ENCODE measurements at places on chromosomes 11 and 22. TPM values are rescaled to one million over a fixed set of nuclear protein-coding genes. Genes with fewer than 3 reads are reported as not detected.

OR52A1 gene
- 0.05 TPM for polyA plus RNA-seq

RASSF10 gene
- 24.0 TPM for polyA plus RNA-seq

DKK3 gene
- 66.7 TPM for polyA plus RNA-seq

BIK gene
- 0.61 TPM for polyA plus RNA-seq

GNAZ gene
- polyA plus RNA-seq = 4.6 TPM

MPPED1 gene
- polyA plus RNA-seq = 1.5 TPM

ARHGAP20 gene
- 4.5 TPM for polyA plus RNA-seq

ANO5 gene
- 3.6 TPM for polyA plus RNA-seq

DNA sequence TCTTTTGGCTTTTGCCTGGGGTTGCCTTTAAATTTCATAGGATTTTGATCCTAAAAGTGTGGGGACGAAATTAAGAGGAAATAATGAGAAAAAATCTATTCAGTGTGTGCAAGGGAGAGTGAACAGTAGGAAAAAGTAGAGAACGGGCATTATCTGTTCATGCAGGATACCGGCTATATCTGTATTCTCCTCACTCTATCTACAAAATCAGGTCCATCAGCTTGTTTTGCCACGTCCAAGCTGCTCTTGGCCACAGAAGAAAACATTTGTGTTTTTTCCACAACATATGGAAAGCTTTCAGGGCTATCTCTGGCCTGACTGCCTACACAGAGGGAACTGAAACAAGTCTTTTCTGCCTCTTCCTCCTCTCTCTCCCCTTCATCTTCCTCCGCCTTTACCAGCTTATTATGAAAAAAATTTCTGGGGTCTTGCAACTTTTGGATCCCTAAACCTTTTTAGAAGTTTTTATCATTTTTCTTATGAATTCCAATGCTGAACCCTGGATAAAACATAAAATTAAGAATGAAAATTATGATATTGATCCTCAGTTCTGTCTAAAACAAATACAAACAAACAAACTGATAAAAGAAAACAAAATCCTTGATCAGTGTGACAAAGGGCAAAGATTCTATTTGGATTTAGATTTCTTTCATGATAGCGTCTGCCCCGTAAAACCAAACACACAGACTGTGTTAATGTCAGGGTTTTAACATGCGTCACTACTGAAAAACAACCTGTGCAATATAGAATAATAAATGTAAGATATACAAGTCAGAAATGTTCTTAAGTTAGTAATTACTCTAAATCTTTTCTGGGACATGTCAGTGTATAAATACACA, 219.7 kb downstream of the CNTN5 start:
- DNase-seq = no peak

DNA sequence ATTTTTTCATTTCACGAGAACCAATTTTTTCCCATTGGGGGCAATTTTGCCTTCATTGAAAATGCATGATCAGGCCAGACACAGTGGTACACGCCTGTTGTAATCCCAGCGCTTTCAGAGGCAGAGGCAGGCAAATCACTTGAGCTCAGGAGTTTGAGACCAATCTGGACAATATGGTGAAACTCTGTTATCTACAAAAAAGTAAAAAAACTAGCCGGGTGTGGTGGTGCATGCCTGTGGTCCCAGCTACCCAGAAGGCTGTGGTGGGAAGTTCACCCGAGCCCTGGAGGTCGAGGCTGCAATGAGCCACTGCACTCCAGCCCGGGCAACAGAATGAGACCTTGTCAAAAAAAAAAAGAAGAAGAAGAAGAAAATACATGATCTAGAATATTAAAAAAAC, 19.2 kb upstream of the UPK3A start:
- DNase-seq = no peak

GRCh38 chr11:129766898-129767604, 48.6 kb upstream of the TMEM45B start:
- no peak for DNase-seq

GRCh38 chr11:114163830-114164401, 104.4 kb downstream of the ZBTB16 start:
- DNase-seq = no peak

GRCh38 chr22:21612858-21613257, 17.0 kb downstream of the YDJC start:
- DNase-seq = no peak

GRCh38 chr11:35038211-35038928, 100.6 kb upstream of the CD44 start:
- DNase-seq = no peak

GRCh38 chr11:1777737-1778136, 14.0 kb upstream of the CTSD start:
- DNase-seq = no peak

- no peak for DNase-seq
These were observed 44.1 kb downstream of the MACROD1 start for GRCh38 chr11:64121663-64122410.

DNA sequence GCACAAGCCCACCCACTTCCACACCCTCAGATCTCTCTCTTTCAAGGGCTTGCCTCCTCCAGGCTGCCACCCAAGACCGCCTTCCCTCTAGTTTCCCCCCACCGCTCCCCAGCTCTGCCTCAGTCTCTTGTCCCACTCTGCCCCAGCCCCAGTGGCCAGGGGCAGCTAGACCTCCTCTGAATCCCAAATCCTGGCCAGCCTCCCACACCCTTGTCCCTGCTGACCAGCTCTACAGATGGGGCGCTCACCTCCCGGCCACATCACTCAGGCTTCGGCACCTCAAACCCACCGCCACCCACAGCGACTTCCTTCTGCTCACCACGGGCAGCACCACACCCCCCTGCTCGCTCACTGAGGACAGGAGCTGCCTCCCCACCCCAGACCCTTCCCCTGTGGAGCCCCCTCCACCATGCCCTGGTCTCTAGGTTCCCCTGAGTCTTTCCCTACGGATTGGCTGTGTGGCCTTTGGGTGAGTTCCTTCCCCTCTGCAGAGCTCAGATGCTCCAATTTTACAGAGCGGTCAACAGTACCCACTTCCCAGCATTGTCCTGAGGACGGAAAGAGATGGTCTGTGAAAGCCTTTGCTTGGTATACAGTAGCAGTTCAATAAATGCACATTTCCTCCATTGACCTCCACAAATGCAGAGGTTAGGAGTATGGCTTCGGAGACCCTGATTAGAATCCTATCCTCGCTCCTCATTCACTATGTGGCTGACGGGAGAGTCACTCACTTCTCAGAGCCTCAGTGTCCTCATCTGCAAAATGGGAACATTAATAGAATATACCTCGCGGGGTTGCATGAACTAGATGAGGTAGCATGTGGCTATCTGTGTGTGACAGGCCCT, 11.5 kb upstream of the SPI1 start:
- DNase-seq = no peak
